ENCODE measurements at places on chromosomes 13 and 19. TPM values are rescaled to one million over a fixed set of nuclear protein-coding genes. Genes with fewer than 3 reads are reported as not detected.
A peak's percentile ranks its signal among the peaks of the same experiment; 100 is the strongest.

- DNase-seq: no peak
These were observed 2.7 kb downstream of the GPR4 start for GRCh38 chr19:45599286-45599685.

DNA sequence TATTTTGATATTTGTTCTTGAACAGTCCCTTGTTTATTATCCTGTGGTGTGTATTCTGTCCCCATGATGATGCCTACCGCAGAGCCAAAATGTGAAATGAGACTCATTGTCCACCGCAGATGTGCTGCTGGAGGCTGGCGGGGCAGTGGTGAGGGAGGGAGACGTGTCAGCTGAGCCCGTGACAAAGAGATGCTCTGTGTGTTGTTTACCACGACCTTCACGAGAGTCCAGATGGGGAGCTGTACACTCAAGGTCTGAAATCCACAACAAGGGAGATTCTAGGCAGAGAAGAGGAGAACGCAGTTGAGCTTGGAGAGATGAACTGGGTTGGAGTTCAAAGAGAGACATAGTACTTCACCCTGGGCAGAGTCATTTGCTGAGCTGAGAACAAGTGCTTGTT is 20.8 kb upstream of the AMER2 start:
- no peak for DNase-seq

DNA sequence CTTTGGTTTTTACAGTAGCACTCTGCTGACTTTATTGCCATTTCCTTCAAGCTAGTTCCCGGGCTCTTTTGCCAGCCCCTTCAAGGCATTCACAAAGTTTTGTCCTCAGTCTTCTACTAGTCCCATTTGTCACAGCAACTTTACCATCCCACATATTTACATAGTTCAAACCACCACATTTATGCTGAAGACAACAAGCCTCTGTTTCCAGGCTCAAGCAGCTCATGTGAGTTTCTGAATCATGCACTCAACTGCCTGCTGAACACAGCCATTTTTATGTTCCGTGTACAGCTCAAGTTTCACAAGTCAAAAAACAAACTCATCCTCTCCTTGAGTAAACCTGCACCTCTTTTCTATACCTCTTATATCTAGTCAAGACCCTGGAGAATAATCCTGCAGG is 977.0 kb upstream of the SLC10A2 start:
- DNase-seq: no peak

- DNase-seq: no peak
These were observed 3.9 kb downstream of the COG3 start for GRCh38 chr13:45468635-45469034.

- no peak for DNase-seq
These were observed 1.4 kb downstream of the IFI30 start for GRCh38 chr19:18174983-18175382.

DNA sequence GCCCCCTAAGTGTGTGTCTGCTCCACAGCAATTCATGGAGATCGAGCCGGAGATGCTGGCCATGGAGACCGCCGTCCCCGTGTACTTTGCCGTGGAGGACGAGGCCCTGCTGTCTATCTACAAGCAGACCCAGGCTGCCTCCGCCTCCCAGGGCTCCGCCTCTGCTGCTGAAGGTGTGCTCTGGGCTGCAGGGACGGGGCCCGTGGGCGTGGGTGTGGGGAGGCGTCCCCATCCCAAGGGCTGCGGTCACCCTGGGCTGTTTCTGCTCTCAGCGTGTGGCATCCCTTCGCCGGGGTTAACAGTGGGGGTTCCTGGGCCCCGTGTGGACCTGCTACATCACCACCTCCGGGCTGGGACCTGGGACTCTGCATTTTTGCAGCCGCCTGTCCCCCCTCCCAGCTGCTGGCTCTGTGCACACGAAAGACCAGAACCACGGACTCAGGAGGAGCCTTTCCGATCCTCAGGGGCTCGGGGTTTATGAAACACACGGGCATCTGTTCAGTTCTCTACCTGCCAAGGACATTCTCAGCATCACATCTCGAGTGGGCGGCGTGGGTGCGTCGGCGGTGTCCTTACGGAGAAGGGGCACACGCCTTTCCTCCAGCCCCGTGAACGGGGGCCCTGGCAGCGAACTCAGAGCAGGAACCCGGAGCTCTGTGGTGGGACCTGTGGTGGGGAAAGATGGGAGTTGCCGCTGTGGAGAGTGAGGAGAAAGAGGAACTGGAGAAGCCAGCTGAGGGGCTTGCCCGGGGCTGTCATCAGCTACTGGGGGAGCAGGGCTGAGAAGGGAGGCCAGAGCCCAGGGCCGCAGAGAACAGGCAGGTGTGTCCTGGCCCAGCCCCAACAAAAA is 7.8 kb downstream of the NCLN start:
- DNase-seq: no peak

DNA sequence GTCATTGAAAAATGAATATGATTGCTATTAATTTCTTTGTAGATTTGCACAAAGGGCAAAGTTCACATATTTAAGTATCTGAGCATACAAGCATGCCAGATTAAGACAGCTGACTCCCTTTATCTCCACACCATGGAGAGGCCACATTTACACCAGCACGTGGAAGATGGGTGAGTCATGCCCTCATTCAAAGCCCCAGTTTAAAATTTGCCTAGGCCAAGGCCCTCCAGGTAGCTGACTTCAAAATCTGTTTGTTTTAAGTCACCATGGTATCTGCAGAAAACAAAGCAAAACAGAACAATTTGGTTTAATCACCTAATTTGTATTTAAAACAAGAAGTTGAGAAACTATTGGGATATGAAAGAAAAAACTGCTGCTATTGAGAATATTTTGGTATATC is 109.2 kb downstream of the ESD start:
- DNase-seq: peak; percentile 30

- DNase-seq: no peak
These were observed 12.4 kb downstream of the RFX1 start for GRCh38 chr19:13993590-13994300.

DNA sequence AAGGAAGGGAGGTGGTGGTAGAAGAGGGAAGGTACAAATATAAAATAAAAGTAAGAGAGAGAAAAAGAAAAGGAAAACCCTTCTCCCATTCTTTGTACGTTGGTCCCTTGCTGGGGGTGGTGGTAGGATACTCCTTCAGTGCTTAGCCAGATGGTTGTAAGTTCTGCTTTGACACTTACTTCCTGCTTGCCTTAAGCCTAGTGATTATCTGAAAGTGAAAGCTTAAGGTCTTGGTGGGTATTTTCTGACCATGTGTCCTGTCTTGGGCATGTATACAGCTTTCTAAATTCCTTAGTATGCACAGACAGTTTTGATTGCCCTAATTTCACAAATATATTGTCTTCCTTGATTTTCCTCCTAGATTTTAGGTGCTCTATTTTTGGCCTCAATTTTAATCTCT is 314.8 kb downstream of the PCDH17 start:
- DNase-seq: no peak

DNA sequence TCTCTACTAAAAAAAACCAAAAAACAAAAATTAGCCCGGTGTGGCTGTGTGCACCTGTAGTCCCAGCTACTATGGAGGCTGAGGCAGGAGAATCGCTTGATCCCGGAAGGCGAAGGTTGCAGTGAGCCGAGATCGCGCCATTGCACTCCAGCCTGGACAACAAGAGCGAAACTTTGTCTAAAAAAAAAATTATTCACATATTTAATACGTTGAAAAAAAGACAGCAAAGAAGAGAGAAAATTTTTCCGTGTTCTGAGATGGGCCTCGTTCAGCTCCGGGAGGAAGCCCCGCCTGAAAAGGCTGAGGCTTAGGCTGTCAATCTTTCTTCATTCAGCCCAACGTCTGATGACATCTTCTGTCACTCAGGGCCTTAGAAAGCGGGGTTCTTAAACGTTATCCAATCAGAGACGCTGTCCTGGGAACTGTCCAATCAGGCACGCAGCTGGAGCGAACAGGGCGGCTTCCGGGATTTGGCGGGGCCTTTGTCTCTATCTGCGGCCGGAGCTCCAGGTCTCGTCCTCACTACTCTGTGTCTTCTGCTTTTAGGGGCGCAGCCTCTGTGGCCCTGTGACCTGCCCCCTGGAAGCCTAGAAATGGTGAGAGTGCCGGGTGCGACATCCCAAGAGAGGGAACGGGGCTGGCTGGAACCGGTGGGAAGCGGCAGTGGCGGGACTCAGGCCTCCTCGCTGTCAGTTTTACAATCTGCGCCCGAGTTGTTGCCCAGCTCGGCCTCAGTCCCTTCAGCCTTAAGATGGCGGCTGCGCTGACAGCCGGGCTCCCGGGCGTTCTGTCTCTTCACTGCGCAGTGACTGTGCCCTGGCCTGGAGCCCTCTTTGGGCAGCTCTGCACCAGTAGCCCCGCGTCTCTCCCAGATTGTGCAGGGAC is at the start of gene ZNF726:
ZNF726 (plus strand) TSS at position 485 of the 885 bp plus-strand sequence; CDS start at position 594, 109 bp downstream.
- peak; percentile 94 for DNase-seq

GRCh38 chr19:44692379-44692721 is 6.6 kb upstream of the CEACAM16 start:
- DNase-seq: no peak

- peak; percentile 96 for DNase-seq
These were observed 28.1 kb downstream of the GPX4 start for GRCh38 chr19:1131718-1132551.

- no peak for DNase-seq
These were observed at the start of gene FBXO17 for GRCh38 chr19:38975214-38975860. Gene FBXO17, minus strand, starts transcription at chr19:38975742. Its CDS starts 25,423 bp downstream, at chr19:38950319.

DNA sequence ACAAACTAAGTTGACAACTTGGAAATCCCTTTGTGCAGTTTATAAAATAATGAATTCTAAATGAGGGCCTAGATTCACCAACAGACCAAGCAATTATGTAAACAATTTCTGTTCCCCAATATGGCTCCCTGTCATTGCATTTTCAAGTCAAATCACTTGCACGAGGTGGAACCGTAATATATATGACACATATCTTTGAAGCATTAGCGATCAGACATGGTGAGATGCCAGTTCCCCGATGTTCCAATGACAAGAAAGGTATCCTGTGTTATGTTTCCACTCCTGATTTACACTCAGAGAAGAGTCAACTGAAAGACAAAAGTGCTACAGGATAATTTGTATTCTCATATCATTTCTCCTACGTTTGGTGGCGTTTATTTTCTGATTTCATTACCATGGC is 108.5 kb upstream of the TDRD3 start:
- DNase-seq: no peak

- DNase-seq: no peak
These were observed 147.7 kb downstream of the GGACT start for GRCh38 chr13:100440751-100441425.

DNA sequence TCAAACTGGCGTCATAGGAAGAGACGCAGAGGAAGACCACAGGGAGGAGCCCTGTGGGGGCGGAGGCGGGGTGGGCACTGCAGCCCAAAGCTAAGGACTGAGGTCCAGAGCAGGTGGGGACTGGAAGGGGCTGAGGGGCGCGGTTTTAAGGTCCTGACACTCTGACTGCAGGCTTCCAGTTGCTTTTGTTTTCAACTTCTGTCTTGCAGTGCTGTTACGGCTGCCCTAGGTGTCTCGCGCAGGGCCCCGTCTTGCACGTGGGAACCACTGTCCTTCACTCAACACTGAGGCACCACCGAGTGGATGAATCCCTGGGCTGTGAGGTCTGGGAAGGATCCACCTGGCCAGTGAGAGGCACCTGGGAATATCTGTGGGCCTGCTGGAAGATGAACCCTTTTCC is 76.0 kb downstream of the TEX29 start:
- DNase-seq: no peak

GRCh38 chr19:35278578-35279284 is 3.6 kb upstream of the HAMP start:
- DNase-seq: no peak

- no peak for DNase-seq
These were observed 492.4 kb downstream of the EFNB2 start for GRCh38 chr13:106042996-106043581.

GRCh38 chr13:51249770-51250741 is 27.9 kb downstream of the FAM124A start:
- no peak for DNase-seq

DNA sequence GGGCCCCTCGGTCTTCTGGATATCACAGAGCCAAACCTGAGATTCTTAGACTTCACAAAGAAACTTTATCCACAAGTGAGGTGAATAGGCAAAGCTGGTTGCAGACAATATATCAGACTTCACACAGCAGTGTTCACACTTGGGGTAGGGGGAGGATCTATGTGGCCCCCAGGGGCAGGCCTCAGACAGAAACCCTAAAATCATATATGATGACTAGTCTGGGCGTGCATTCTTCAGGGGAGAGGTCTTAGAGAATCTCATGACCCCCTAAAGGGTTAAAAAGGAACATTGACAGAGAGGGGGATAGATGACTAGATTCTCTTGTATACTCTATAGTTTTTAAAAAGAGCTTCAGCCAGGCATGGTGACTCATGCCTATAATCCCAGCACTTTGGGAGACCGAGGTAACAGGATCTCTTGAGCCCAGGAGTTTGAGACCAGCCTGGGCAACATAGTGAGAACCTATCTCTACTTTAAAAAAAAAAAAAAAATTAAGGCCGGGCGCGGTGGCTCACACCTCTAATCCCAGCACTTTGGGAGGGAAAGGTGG is 2.8 kb downstream of the TYROBP start:
- DNase-seq: no peak

- no peak for DNase-seq
These were observed 10.5 kb upstream of the NBEA start for GRCh38 chr13:34931572-34931971.

DNA sequence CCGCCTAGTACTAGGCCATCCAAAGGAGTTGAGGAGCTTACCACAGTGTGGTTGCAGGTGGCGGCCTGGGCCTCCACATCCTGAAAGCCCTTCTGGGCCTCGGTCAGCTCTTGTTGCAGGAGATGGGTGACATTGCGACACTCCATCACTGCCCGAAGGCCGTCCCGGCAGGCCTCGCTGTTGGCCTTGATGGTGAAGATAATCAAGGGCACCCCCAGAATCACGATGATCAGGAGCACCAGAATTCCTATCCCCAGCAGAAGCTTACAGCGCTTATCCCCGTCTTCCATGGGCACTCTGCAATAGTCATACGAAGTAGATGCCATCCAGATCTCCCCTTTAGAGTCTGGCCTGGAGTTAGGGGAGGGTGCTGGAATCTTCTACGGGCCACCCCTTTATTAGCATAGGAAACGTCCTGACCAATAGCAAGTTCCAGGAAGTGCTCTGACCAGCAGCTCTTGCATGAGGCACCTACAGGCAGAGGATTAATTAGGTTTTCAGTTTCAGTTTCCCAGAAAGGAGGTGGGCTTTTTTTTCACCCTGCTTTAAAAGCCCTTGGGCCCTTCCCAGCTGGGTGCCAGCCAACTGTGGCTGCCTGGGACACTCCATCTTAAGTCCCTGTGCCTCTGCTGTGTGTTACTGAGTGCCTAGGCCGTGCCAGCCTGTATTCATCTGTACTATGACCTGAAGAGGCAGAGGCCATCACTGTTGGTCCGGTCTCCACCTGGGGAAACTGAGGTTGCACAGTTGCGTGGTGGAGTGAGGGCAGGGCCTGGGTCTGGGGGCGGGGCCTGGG is at the start of gene BST2:
BST2 (minus strand) TSS at position 381 of the 796 bp plus-strand sequence; CDS start at position 326, 55 bp downstream.
- DNase-seq: peak; percentile 60

FPR1 gene
- total RNA-seq: not detected

C1QTNF9 gene
- not detected for total RNA-seq

LSM7 gene
- 134 TPM for total RNA-seq

SIGLEC12 gene
- 1.2 TPM for total RNA-seq

KIR3DL2 gene
- 1.4 TPM for total RNA-seq

MYBPC2 gene
- 0.30 TPM for total RNA-seq

MIA gene
- 0.57 TPM for total RNA-seq

RNF225 gene
- 0.56 TPM for total RNA-seq

All from activated CD4-positive, alpha-beta T cell treated with anti-CD3 and anti-CD28 coated beads for 36 hours (primary cell).